Occipital lobe (tissue), 3 donors: ENCODE measurements at places on chromosomes 1 and 21. TPM values are rescaled to one million over a fixed set of nuclear protein-coding genes. Genes with fewer than 3 reads are reported as not detected.

HTR6 gene
- total RNA-seq, result 0.16 TPM

DNA sequence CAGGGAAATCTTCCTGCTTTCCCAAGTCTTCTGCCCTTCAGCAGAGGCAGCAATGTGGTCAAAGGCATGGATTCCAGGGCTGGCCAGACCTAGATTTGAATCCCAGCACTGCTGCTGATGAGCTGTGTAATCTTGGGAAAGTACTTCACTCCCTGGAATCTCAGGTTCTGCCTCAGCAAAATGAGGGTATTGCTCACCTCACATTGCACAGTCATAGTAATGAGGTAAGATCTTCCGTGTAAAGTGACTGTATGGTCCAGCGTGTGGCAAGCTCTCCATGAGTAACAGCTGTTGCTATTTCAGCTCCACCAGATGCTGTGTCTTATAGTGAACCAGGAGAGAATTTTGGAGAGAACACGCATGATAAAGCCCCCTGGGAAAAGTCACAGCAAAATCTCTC, 56.1 kb upstream of the F3 start:
- DNase-seq, result no peak

OR2T35 gene
- total RNA-seq, result not detected

- DNase-seq, result no peak
These were observed 34.8 kb upstream of the TRIM33 start for GRCh38 chr1:114545796-114546195.

KRTAP21-3 gene
- total RNA-seq, result not detected

TACSTD2 gene
- 0.16 TPM for total RNA-seq
